ENCODE measurements at places on chromosomes 4 and X.

- DNase-seq: no peak
Observed at GRCh38 chrX:9581771-9582385, 117.0 kb downstream of the TBL1X start.

GRCh38 chr4:74659576-74660411, 134.5 kb downstream of the BTC start:
- no peak for DNase-seq

DNA sequence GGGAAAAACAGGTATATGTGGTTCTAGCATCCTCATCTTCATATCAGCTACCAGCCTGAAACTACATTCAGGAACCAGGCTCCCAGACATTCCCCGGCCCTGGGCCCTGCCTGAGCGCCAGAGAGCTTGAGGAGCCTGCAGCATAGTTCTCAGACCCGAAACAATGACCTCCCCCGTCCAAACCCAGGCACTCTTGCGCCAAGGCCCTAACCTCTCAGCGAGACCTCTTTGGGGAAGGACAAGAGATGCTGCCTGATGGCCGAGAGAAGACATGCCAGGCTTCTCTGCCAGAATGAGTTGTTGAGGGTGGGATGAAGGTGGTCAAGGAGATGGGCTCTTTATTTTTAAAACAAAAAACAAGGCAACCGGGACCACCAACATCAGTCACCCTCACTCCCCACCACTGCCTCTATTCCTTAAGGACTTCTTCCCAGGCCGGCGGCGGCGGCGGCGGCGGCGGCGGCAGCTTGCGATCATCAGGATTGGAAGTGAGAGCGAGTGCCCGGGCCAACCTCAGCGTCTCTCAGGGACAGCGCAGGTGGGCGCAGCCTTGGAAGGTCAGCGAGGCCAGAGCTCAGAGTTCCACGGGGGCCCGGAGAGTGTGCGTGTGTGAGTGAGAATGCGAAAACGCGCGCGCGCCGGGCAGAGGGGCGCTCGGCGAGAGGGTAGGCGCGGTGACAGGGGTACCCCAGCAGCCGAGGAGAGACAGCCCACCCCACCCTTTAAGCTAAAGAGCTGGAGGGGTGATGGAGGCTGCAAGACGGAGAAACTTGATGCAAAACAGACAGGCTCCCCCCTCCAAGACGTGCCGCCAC, 601 bp downstream of the INPP4B start:
- peak; percentile 4 for DNase-seq

GRCh38 chrX:108331126-108331909, 106.9 kb downstream of the COL4A6 start:
- no peak for DNase-seq

- DNase-seq: peak; percentile 20
Observed at GRCh38 chr4:18593297-18594002, 571.9 kb upstream of the LCORL start.

- DNase-seq: no peak
Observed at GRCh38 chrX:131270080-131270479, 19.0 kb downstream of the IGSF1 start.

DNA sequence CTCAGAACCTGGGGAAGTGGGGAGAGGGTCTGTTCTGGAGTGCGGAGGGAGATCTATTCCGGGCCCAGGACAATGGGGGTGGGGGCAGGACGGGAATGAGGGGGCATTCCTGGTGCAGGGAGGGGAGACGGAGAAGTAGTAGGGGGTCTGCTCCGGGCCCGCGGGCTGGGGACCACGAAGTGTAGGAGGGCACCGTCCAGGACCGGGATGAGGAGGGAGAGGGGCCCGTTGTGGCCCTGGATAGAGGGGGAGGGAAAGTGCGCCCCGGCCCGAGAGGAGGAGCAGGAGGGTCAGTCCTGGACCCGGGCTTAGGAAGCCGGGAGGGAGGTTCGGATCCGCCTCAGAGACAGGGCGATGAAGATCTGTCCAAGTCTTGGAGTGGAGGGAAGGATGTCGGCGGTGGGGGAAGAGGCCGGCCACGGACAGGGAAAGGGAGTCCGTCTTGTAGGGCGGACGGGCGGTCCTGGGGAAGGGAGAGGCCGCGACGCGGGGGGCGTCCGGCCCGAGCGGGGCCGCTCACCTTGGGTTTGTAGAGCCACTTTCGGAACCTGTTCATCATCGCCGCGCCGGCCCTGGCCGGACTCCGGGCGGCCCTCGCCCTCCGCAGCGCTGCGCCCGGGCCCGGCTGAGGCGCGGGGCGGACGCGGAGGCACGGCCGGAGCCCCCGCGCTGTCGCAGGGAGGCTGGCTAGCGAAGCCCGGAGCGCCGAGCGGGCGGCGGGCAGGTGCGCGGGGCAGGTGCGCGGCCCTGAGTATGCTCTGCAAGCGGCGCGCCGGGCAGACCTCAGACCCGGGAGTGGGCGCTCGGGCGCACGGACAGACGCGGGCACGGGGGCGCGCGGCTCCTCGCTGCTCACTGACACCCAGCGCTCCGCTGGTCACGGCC, at the start of gene ZFYVE28:
ZFYVE28 (minus strand) TSS at position 881 of the 885 bp plus-strand sequence; CDS start at position 559, 322 bp downstream.
- peak; percentile 8 for DNase-seq

DNA sequence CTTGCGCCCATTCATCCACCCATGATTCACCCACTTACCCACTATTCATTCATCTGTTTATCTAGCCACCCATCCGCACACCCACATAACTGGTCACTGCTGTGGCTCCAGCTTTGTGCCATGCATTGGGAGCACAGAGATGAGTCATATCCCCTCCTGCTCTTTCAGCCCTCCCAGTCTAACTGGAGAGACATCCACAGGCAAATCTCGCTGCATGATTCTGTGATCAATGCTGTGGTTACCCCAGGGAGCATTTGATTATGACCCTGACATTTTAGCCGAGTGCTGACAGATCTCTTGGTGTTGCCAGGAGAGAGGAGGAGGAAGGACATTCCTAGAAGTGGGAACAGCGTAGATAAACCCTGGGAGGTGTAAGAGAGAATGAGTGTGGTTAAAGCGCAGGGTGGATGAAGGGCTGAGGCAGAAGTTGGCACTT, 10.4 kb upstream of the PORCN start:
- DNase-seq: no peak

GRCh38 chr4:159190651-159191050, 87.8 kb downstream of the RAPGEF2 start:
- DNase-seq: no peak
